ENCODE measurements at places on chromosomes 5 and 9.

GRCh38 chr5:68557162-68557936 is 341.8 kb downstream of the PIK3R1 start:
- no peak for DNase-seq

- DNase-seq, result no peak
These were observed 6.8 kb upstream of the SUSD3 start for GRCh38 chr9:93051680-93052089.

DNA sequence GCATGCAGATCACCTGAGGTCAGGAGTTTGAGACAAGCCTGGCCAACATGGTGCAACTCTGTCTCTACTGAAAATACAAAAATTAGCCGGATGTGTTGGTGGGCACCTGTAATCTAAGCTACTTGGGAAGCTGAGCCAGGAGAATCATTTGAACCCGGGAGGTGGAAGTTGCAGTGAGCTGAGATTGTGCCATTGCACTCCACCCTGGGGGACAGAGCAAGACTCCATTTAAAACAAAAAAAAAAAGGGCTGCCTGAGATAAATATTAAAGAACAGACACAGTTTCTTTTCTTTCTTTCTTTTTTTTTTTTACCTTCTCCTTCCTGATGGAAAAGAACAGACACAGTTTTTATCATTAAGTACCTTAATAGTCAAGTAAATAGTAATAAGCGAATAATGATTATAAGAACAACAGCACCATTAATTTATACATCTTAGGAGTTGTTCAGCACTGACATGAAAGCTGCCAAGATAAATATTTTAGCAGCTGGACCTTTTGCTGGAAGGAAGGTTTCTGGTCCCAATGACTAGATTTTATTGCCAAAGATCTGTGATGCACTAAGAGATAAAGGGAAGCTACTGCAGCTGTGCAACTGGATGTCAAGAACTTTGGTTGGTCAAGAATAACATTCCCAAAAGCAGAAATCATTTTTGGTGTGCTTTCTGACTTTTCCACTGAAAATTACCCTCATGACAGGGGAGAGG is 7.0 kb downstream of the CENPP start:
- no peak for DNase-seq

- no peak for DNase-seq
These were observed 105.7 kb downstream of the LURAP1L start for GRCh38 chr9:12880406-12881015.

DNA sequence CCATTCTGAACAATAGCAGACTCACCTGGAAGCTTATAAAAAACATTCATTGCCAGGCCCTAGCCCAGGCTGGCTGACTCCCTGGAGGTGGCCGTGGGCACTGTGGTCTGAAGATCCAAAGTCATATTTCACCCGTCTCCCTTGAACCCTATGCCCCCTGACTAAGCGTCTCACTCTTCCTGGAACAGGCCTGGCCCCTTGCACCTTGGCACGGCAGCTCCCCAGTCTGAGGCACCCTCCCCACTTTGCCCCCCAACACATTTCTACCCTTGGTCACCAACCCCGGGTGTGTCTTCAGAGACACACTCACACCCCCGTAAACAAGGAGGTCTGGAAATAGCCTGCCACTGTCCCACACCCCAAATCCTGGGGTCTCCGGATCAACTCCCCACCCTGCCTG is 68.6 kb upstream of the LMX1B start:
- DNase-seq, result no peak

DNA sequence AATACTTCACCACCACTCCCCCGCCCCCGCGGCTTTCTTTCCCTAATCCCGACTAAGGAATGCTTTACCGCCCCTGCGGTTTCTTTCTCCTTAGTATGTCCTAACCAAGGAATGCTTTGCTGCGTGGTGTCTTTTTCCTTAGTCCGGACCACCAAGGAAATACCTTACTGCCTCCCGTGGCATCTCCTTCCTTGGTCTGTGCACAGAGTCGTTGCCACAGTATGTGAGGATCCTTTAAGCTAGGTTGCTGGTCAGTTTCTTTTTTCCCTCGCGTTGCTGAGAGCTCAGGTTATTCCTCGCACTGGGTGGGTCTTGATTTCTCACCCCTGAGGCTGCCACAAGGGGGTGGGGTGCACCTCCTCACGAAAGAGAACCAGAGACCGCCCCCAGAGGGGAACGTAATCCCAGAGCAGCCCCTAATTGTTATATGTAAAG is 309.4 kb downstream of the NR3C1 start:
- no peak for DNase-seq

DNA sequence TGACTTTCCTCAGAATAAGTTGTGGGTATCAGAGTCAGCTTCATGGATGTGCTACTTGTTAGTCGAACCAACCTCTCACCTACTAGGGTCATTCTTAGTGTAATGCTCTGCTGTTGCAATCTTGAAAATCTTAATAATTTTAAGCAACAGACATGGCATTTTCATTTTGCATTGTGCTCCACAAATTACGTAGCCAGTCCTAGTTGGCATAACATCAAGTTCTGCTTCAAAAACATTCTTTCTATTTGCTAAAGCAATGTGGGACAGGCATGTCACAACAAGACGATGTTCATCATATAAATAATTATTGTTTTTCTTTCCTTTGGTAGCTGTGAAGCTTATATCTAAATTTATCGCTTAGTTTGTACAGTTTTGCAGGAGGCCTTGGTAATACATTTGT is 39.3 kb upstream of the CDH12 start:
- peak; percentile 16 for DNase-seq

- no peak for DNase-seq
These were observed 423.0 kb upstream of the BRINP1 start for GRCh38 chr9:119792242-119792641.

DNA sequence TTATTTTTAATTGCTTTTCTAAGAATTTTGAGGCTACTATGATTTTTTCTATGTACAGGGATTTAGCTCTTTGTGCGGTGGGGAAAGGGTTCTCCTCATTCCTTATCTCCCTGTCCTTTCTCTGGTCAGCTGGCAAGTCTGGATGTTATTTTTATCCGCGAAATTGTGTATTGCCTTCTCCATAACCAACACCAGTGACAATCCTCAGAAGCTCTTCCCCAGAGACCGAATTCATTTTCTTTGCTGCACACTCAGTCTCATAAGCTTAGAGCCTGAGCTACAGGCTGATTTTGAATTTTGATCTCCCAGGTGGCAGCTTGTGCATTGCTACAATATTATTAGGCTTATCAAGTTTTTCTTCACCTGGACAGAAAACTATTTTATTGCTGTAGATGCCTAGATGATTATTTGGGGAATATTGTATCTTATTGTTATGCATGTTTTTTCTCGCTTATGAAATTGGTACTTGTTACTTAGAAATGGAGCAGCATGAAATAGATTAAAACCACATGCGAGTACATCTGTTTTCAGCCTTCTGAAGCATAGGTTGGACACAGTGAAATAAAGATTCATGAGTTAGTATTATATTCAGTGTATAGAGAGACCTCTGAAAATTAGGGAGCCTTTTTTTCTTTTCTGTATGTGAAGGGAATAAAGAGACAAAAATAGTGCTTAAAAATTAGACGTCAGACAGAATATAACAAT is 27.3 kb downstream of the CPEB4 start:
- DNase-seq, result no peak

GRCh38 chr9:5626727-5627634 is 1.9 kb upstream of the RIC1 start:
- no peak for DNase-seq

DNA sequence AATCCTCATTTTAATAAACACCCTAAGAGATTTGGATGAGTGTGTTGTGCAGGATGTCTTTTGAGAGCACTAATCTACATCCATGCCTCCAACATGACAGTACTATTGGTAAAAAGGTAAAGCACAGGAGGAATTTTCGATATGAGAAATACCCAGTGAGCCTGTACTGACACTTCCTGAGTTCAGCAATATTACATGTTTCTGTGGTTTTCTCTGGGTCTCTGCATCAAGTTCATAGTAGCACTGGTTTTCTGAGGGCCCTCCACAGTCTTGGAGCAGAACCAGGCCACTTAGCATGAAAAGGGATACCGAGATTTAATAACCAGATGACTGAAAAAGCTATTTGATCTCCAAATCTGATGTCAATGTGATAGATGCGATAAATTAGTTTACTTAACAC is 524.1 kb downstream of the TMEM38B start:
- DNase-seq, result no peak

DNA sequence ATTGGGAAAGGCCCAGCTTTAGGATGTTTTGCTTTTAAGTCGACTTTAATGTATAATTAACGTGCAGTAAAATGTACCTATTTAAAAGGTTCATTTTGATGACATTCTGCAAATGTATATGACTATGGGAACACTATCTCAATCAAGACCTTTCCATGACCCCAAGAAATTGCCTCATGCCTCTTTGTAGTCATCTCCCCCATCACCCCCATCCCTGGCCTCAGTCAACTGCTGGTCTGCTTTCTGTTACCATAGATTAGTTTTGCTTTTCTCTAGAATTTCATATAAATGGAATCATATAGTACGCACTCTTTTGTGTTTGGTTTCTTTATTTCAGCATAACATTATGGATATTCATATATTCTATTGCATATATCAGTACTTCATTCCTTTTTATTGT is 80.7 kb upstream of the C9orf72 start:
- DNase-seq, result no peak

DNA sequence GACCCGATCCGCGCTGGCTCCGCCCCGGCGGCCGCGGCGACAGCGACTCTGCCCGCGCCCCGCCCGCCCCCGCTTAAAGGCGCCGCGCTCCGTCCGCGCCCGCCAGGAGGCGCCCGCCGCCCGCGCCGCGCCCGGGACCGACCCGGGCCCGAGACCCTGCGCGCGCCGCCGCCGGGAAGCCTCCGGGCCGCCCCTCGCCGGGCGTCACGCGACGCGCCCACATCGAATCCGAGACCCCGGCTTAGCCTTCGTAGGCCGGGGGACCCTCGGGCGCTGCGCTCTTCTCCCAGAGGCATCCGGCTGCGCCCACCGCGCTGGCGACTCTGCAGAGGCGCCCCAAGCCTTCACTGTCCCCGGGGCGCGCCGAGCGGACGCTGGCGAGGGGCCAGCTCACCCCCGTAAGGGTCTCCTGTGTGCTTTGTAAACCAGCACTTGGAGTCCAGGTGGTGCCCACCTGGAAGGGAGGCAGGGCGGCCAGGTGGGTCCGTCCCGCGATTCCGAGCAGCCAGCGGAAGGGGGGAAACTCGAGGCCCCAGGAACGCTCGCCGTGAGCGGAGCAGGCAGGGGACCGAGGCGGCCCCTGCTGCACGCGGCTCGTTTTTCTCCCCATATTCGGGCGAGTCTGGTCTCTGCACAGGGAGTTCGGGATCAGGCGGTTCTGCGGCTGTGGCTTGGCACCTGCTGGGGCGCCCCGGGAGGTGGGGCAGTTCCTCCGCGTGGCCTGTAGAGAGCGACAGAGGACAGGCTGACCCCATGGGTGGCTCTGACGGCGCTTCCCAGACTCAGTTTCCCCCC is 423 bp upstream of the ABCA2 start:
- no peak for DNase-seq

- no peak for DNase-seq
These were observed 15.8 kb upstream of the LRRC70 start for GRCh38 chr5:62562867-62563266.

DNA sequence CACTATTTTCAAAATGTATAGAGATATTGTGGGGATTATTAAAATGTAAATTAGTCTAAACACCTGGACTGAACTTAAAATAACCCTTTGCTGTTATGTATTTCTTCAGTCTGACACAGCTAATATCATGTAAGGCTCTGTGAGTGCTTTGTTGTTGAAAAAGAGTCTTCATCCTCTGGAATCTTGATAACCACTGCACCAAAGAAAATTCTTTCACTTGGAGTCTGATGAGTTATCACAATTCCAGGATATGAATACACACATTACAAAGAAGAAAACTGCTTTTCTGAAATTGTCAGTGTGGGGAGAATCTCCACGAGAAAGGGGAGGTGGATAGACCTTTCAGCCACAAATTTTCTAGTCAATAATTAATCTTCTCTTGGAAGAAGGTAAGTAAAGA is 42.3 kb upstream of the TARS1 start:
- no peak for DNase-seq

DNA sequence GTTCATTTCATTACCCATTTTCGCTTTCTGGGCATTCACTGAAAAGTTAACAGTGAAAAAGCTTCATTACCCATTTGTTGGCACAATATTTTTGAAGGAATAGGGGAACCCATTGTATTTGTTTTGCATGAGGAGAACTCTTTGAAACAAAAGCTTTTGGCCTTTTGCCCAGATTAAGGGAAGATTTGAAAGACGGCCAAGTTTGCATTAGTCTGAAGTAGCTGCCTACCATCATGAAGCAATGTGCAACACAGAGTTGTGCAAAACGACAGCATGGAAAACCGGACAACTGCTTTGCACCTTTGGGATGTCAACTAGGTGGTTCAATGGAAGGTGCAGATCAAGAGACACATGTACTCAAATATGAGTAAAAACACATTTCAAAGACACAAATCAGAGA is 84.9 kb downstream of the TRPM3 start:
- DNase-seq, result no peak

GRCh38 chr5:174073122-174073660 is 27.7 kb downstream of the NSG2 start:
- no peak for DNase-seq

DNA sequence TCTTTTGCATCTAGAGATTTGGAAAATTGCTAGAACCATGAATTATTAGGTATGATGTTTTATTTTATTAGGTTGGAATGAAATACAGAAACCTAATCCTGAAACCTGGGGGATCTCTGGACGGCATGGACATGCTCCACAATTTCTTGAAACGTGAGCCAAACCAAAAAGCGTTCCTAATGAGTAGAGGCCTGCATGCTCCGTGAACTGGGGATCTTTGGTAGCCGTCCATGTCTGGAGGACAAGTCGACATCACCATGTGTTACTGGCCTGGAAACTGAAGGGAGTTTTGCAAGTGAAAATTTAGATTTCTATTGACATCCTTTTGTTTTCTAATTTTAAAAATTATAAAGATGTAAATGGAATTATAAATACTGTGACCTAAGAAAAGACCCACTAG is 100.7 kb downstream of the NLN start:
- DNase-seq, result no peak

- DNase-seq, result peak; percentile 35
These were observed 40.4 kb upstream of the SYNPO start for GRCh38 chr5:150599917-150600511.

GRCh38 chr9:98147582-98147981 is 28.6 kb upstream of the TRIM14 start:
- no peak for DNase-seq

GRCh38 chr5:151580858-151581257 is 10.3 kb downstream of the FAT2 start:
- no peak for DNase-seq

All from lower leg skin (tissue), 4 donors.